ENCODE measurements at places on chromosomes 16 and 17.

- DNase-seq = no peak
These were observed 6.9 kb downstream of the KCNJ16 start for GRCh38 chr17:70081885-70082284.

GRCh38 chr17:5675625-5676421 lies 91.5 kb upstream of the NLRP1 start:
- DNase-seq = no peak

- DNase-seq = no peak
These were observed 323.7 kb upstream of the TBX2 start for GRCh38 chr17:61075988-61076387.

GRCh38 chr17:44546671-44547606 lies 10.3 kb upstream of the FZD2 start:
- no peak for DNase-seq

- no peak for DNase-seq
These were observed 201.4 kb upstream of the CIBAR2 start for GRCh38 chr16:85313526-85314301.

- no peak for DNase-seq
These were observed 64.5 kb downstream of the TNRC6C start for GRCh38 chr17:78023042-78023441.

- no peak for DNase-seq
These were observed 16.0 kb upstream of the SP6 start for GRCh38 chr17:47866941-47867340.

- no peak for DNase-seq
These were observed 19.9 kb upstream of the JPH3 start for GRCh38 chr16:87582216-87582965.

DNA sequence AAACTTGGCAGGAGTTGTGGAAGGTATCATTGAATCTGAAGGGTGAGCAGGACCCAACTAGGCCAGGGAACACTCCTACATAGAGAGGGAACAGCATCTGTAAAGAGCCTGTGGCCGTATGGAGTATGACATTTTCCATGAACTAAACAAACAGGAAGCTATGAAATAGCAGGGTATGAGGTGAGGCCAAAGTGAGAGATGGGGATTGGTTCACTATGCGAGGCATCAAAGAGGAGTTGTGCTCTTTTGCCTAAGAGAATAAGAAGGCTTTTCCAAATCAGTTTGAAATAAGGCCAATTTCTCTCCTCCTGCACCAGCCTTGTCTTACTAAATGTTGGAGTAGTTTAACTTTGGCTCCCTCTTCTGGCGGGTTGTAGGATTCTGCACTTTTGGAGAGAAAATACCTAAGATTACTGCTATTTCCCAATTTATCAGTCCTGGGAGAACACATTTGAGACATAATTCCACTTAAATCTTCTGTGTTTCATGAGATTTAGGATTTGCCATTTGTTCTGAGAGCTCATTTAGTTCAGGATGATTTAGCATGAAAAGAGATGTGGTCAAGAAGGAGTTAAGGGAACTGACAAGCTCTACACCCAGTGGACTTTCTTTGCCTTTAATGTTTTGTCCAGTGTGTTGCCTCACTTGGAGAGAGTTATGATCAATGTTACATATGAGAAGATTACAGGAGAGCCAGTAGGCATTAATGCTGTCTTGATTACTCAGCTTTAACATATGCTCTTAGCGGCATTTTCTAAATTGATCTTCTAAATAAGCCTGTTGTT lies 55.4 kb downstream of the TNRC6C start:
- DNase-seq = no peak

DNA sequence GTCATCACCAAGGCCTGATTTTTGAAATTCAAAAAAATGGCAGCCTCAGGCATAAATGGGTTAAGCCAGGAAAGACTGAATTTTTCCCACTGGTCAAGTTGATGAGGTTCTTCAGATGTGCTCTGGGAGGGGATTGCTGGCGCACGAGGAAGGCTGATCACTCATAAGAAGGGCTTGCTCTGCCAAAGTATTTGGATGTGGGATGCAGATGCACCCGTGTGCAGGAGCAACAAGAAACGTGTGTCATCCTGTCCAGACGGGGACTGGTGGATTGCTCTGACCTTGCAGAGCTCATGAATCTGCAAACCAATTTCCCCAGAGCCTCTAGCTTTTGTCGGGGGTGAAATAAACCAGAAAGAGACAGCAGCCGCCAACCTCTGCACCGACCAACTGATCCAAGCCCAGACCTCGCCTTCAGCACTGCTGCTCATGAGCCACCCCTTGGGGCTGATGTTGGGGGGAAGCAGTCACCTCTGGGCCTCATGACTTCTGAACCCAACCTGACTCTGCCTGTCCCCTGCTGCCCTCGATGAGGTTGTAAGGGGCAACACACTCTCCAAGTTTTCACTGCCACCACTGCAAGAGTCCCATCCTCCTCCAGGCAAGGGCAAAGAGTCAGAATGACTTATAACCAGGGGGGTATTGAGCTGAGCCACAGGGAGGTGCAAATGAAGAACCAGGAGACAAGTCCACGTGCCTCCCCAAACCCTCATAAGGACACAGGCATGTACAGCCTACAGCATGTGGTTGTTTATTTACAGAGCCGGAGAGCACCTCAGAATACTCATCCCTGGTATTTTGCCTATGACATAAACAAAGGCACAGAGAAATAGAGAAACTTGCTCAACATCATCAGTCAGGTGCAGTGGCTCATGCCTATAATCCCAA lies 452.0 kb downstream of the SOX9 start:
- no peak for DNase-seq

DNA sequence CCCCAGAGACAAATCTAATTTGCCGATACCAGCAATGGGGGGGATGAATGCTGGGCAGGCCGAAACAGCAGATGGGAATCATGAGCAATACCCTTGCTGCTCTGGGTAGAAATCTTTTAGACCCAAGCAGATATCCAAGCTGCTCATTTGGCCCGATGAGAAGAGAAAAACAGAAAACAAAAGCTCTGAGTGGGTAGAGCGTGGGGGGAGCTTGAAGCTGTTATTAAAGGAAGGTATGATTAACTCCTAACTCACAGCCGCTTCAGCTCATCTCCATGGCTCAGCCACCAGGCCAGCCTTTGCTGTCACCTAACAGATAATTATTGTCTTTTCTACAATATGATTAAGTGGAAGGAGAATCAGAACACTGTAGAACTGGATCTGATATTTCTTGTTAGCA lies 58.3 kb downstream of the VPS35L start:
- DNase-seq = no peak

GRCh38 chr17:4436381-4436780 lies 2.6 kb downstream of the SPNS3 start:
- DNase-seq = no peak

GRCh38 chr16:27429330-27429871 lies 27.4 kb downstream of the IL21R start:
- no peak for DNase-seq

- DNase-seq = no peak
These were observed 6.4 kb upstream of the NPRL3 start for GRCh38 chr16:144797-145252.

DNA sequence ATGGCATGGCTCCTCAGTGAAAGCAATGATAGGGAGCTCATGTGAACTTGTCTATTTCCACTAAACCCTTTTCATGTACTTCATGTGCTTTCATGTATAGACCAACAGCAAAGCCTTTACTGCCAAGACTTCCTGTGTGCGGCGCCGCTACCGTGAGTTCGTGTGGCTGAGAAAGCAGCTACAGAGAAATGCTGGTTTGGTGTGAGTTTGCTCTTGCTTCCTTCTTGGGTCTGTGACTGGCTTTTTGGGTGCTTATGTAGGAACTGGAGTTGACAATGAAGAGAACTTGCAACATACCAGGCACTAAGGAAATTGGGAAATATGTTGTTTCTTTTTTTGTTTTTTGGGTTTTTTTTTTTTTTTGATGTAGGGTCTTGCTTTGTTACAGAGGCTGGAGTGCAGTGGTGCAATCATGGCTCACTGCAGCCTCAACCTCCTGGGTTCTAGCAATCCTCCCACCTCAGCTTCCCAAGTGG lies 5.7 kb downstream of the SNX11 start:
- no peak for DNase-seq

DNA sequence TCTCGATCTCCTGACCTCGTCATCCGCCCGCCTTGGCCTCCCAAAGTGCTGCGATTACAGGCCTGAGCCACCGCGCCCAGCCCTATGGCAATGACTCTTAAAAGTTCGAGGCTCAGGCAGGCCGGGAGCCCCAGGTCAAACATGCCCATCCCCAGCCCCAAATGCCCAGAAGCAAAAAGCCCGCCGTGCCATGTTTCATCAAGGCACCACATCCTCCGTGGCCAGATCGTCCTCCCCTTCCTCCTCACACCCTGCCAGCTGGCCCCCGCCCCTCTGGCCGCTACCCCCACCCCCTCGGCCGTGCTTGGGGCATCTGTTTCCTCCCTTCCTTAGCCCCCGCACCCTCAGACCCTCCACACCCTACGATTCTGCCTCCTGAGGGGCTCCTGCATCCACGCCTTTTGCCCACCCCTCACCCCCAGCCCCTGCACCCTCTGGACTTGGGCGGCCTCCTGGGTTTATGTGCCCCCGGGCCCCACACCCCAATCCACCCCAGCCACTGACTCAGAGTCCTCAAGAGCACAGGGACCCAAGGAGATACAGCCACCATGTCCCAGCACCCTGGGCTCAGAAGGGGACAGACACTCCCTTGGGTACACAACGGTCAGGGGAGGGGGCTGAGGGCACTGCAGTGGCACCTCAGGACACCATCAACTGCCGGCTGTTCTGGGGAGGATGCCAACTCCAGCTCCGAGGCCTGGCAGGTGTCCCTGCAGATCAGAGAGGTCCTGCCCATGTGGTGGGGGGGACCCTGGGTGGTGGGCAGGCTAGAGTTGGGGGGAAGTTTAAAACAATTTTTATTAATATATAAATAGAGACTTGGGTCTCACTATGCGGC lies 7.1 kb downstream of the CTRB1 start:
- no peak for DNase-seq

GRCh38 chr17:5809580-5810188 lies 225.4 kb upstream of the NLRP1 start:
- no peak for DNase-seq

GRCh38 chr17:19672009-19672750 lies 23.6 kb downstream of the ALDH3A2 start:
- DNase-seq = no peak

- no peak for DNase-seq
These were observed 1.5 kb upstream of the SREBF1 start for GRCh38 chr17:17837966-17838962.

DNA sequence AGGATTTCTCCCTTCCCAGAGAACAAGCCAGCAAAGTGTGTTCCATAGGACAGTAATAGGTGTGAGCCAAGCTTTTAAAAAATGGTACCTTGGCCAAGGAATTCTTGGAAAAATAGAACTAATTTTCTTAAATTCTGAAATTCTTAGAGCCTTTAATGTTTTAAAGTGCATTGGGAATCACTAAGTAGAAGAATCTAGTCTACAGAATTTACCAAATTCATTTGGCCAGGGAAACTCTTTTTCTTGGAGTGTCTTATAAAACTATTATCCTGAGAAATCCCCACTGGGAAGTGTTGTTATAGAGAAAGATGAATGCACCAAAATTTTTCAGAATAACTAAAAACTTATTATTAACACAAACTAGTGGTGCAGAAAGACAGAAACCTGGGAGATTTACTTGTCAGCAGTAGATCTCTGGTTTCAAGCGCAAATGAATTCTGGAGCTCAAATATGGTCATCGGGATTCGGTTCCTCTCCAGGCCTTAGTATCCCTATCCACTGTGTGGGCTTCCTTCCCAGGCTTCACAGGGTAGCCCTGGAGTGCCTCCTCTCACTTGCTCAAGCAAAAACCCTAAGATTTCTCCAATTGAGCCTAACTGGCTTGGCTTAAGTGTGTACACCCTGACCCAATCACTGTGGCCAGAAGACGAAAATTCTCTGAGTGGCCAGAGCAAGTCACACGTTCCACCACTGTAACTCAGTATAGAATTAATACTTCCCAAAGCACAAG lies 217.8 kb downstream of the CHD9NB start:
- DNase-seq = no peak

GRCh38 chr16:85052536-85052935 lies 24.9 kb downstream of the KIAA0513 start:
- no peak for DNase-seq

DNA sequence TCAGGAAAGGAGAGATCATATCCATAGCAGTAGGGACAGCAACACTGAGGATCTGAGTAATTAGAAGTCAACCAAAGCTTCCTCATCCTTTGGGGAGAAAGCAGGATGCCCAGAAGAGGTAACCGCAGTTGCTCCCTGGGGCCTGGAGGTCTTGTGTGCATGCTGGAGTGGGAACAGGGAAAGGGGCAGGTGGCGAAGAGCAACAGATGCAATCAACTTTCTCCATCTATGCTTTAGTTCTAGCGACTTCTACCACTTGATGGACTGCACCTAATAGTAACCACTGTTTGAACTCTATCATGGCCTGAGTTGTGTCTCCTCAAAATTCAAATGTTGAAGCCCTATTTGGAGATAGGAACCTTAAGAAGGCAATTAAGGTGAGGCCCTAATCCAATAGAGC lies 503.8 kb downstream of the NPIPA7 start:
- DNase-seq = no peak
